ENCODE measurements at places on chromosomes 4 and X.

- DNase-seq: peak; percentile 29
Observed at GRCh38 chrX:57929373-57929772, 19.1 kb upstream of the ZXDA start.

DNA sequence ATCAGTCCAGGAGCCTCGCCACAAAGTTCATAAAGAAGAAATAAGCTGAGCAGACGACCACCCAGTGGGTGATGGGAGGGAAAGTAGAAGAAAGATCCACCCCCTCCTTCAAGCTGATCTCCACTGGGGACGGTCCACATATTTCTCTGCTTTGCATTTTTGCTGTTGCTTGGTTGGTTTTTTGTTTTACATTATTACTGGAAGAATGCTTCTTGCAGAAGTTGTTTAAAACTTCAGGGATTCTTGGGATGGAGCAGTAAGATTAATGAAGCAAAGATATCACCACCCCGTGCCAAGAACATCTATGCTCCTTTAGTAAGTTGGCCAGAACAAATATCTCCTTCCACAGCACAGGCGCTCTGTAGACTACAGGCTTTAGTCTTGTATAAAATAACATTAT is 30.1 kb downstream of the LGI2 start:
- DNase-seq: no peak

DNA sequence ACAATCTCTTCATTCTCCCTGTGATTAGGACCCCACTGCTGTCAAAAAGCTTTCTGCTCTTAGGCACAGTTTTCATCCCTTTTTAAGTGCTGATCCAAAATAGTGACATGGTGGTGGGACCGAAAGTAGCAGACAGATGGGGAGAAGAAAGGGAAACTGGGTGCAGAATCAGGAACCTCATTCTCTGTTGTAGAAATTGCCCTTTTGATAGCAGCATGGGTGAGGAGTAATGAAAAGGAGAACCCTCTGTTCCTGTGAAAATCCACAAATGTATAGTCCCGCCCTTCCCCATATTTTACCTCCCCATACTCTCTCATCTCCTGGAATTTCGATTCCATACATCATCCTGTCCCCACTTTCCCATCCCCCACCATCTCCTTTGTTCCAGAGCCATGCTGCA is 126.5 kb downstream of the STIM2 start:
- no peak for DNase-seq

- peak; percentile 5 for DNase-seq
Observed at GRCh38 chr4:109945056-109945455, 32.4 kb downstream of the EGF start.

DNA sequence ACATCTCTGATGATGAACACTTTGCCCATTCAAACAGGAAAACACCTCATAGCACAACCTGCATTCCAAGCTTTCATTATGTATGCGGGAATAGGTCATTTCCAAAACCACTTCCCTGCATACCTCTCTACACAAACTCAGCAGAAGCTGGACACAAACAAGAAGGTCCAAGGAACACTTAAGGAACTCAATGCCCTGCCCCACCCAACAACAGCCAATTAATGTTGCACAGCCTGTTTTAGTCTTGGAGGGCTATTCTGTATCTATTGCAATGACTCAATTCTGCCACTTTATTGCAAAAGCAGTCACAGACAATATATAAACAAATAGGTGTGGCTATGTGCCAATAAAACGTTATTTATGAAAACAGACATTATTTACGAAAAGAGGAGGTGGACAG is 16.7 kb downstream of the OPHN1 start:
- DNase-seq: peak; percentile 7

DNA sequence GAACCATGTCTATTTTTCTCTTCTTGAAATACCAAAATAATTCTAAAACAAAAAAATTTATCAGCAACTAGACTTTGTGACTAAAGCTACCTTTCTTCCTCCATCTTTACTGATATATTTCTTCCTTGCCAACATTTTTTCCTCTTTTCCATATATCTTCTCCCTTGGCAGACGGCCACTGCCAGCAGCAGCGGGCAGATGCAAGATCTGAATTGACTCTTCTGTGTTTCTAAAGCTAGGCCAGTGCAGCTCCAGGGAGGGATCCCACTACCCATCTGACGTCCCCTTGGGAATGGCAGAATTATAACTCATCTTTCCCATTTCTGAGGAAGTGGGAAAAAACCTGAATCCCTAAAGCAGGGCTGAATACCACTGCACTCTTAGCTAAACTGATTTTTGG is 206.4 kb downstream of the NR3C2 start:
- DNase-seq: no peak

DNA sequence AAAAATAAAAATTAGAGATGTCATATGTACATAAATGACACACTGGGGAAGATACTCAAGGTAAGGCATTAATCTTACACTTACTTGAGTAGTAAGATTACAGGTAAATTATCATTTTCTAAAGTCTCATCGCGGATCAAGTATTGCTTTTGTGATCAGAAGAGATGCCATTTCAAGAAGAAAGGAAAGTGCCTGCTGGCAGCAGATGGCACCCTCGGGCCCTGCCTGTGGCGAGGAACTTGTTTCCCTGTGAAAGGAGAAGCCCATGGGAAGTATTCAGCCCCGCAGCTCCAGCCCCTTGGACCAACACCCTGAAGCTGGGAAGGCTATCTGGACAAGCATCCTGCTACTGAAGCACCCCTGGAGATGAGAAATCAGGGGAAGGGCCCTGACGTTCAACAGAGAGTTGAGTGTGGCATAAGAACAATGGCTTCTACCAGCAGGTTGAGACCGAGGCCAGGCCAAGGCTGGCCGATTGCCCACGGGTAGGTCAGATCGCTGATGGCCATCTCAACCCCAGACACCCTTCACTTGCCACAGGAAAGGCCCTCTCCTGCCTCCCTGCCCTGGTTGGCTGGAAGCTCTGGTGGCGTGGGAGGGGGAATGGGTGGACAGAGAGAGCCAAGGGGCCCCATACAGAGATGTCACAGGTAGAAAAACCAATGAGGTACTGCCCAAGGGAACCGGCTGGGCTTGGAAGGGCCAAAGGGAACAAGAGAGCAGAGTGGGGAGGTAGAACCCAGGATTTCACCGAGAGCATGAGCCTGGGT is 18.8 kb upstream of the MXD4 start:
- no peak for DNase-seq

GRCh38 chrX:32937043-32937442 is 274.3 kb downstream of the DMD start:
- no peak for DNase-seq

DNA sequence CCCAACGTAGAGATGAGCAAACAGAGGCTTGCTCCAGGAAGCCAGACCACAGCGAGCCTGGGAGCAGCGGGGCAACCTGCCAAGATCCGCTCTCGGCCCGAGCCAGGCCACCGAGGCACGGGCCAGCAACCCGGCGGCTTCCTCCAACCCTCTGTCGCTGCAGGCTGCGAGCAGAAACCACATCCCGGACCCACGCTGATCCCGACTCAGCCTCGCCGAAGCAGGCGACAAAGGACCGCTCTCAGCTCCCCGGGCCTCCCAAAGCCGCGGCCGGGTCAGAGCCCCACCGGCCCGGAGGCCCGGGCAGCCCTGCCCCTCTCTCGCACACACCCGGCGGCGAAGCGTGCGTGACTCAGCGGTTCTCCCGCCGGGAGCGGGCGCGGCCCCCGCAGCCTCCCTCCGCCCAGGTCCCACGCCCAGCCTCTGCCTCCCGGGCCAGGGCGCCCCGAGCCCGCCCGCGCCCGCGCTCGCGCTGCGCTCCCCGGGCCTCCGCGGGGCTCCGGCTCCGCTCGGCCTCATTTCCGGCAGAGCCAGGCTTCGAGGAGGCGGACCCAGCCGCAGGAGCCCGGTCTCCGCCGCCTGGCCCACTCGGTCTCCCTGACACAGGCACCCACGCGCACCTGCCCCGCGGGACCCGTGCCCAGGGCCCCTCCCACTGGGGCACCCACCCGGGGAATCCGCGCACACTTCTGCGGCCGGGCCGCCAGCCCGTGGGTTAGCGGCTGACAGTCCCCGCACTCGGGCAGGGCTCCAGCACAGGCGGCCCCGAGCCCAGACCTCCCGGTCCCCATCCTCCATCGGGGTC is 1.7 kb downstream of the PPP2R2C start:
- DNase-seq: peak; percentile 20

DNA sequence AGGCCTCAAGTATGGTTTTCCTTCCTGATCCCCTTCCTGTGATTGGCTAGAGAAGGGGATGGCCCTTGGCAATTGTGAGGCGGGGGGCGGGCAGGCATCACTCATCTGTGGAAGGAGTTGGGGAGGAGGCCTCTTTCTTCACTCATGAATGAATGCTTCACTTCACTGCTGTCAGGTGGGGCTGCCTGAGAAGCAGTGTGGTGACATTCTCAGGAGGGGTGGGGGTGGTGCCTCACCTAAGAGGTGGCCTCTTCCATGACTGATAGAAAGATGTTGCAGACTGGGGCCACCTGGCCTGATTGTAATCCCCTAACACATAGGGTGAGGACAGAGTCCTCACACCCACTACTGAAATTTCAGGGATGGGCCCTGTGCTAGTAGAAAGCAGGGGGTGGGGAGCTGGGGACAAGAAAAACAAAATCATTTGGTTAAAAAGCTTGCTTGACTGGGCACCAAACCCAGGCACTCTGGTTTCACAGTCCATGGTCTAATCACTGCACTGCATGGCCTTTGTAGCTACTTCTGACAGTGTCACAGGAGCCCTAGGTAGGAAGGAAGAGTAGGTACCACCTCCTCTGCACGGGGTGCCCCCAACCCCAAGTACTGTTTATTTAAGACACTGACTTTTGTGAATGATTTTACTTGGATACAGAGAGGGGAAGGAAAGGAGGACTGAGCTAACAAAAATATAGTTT is 5.6 kb upstream of the HOPX start:
- no peak for DNase-seq

DNA sequence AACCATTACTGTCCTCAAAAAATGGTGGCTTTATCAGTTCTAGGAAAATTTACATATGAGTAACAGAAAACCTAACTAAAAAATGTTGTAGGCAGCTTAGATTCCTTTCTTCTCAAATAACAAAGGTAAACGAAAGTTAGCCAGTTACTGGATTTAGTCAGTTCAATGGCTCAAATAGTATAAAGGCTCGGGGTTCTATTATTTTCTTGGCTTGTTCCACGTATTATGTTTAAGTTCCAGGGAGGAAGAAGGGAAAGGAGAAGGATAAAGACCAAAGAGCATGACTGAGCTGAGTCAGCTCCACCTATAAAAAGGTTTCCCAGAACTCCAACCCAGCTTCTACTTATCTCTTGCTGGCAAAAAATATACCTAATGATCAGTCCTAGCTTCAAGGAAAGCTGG is 41.0 kb upstream of the MAB21L2 start:
- no peak for DNase-seq

DNA sequence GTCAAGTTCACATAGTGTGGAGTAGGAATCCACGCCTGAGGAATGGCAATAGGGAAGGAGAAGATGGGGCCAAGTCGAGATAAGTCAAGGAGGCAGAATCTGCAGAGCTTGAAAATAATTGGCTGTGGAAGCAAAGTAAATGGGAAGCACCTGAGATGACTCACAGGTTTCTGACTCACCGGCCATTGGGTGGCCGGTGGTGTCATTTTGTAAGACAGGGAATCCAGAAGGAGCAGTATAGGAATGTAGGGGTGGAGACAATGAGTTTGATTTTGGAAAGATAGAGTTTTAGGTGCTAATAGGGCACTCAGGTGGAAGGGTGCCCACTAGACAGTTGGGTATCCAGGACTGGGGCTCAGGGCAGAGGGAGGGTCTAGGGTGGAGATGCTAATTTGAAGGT is 201.0 kb upstream of the MAMLD1 start:
- peak; percentile 35 for DNase-seq

DNA sequence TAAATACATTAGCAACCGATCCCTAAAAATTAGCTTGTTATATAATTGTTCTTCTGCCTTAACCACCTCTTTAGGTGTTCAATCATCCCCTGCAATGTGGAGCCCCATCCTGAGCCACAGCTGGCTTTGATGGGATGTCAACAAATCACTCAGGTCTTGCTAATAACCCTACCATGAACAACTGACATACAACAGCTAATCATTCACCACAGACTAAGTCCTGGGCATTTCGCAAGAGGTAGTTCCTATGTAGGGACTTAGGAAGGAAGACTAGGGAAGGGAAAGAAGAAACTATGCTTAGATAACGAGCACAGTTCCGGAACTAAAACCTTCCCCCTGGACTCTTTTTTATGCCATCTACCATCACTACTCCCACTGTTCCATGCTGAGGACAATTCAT is 63.6 kb upstream of the PTCHD1 start:
- no peak for DNase-seq

DNA sequence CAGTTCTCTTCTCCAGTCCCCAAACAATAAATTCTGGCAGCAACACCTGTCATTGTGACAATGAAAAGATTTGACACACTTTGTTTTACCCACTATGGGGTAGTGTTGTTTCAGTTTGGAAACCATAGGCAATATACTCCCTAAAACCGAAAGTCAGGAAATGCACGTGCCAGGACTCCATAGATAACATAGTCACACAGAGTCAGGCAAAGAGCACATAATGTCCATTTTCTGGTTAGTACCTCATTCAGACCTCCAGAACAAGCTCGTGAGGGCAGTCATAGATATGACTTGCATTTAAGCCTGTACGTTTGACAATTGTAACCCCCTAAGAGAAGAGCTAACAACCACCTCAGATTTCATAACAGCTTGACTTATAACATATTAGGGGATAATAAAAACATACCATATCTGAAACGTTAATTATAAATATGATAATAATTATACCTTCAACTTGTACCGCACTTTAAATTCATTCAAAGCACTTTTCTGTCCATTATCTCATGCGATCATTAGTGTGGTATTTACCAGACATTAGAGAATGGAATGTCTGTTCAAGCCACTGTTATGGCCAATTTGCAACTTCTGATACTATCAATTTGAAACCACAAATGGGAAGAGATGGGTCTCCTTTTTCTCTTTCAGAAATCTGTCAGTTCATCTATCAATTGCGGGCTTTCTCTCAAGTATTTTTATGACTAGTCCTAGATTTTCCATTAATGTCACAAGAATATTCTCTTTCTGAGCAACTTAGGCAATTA is 147.4 kb downstream of the LDB2 start:
- DNase-seq: no peak
